ENCODE measurements at places on chromosomes 2 and 18.

- DNase-seq = no peak
Measured at GRCh38 chr18:10453806-10454680, at the start of gene APCDD1. Gene APCDD1 (plus strand): TSS chr18:10454635. CDS start chr18:10454982, 347 bp downstream.

GRCh38 chr2:212177724-212178123, 360.9 kb downstream of the ERBB4 start:
- no peak for DNase-seq

DNA sequence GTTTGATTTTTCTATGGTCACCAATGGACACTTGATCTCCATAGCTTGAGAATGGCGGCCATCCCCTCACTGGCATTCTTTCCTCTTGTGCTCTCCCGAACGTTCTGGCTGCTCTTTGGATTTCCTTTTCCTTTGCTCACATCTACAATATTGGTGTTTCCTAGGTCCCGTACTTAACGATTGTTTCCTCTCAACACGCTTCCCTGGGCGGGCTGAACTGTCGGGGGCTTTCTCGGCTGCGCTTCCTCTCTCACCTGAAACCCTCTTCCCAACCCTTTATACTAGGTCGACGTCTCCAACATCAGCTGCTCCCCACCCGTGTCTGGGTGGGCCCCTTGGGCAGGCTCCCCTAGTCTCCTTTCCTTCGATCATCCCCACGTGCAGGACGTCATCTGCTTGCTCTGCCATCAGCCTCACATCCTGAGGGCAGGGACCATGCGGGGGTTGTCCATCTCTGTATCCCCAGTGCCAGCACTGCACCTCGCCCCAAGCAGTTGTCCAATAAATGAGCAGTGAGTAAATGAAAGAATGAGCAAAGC, 634 bp upstream of the DIS3L2 start:
- DNase-seq = no peak

GRCh38 chr2:233820774-233821105, 33.6 kb downstream of the HJURP start:
- DNase-seq = no peak

DNA sequence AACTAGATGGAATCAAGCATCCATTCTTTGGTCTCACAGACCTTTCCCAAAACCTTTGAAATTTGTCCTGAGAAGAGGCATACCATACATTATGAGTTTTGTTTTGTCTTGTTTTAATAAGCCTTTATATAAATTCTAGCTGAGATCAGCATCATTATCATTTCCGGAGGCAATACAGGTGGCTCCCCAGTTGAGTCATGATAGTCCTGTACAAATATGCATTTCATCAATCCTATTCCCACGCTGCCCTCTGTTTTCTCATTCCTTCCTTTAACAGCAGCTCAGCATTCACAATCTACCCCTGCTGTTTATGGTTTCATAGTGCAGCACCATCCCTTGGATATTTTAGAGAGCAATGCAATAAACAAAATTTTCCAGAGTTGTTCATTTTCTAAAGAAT, 216.7 kb downstream of the TXNL1 start:
- no peak for DNase-seq

DNA sequence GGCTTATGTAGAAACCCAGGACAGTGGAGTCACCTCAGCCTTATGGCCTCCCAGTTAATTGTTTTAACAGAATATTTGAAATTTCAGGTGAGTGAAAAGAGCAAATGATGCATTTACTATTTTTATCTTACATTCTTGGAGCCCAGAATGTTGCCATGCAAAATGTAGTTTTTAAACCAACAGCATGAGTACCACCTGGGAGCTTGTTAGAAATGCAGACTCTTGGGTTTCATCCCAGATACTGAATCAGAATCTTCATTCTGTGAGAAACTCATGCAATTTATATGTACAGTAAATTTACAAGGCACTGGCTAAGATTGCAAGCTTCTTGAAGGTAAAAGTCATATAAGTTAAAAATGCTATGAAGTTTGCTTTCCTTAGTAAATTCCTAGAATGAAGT, 654.5 kb upstream of the CDH2 start:
- no peak for DNase-seq

GRCh38 chr2:11465485-11466306, at the start of gene E2F6:
Gene E2F6 (minus strand): TSS chr2:11466161. CDS start chr2:11465879, 282 bp downstream.
- DNase-seq = peak; percentile 96

GRCh38 chr2:29447513-29447912, 332.3 kb downstream of the CLIP4 start:
- no peak for DNase-seq

DNA sequence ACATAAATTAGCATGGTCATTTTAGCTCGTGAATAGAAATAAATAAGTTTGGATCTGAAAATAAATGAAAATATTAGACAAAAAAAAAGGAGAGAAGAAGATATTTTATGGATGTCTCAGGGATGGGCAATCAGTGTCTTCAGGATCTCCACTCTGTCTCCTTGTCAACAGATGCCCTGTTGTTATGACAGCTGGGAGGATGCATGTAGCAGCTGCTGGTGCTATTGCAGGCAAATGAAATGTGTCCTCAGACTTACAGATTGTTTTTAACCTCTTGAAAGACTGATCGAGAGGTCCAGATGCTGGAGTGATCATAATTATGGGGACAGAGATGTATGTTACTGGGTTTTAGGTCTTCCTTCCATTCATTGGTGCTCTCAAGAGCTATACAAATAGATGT, 24.7 kb upstream of the ARL4C start:
- DNase-seq = no peak

DNA sequence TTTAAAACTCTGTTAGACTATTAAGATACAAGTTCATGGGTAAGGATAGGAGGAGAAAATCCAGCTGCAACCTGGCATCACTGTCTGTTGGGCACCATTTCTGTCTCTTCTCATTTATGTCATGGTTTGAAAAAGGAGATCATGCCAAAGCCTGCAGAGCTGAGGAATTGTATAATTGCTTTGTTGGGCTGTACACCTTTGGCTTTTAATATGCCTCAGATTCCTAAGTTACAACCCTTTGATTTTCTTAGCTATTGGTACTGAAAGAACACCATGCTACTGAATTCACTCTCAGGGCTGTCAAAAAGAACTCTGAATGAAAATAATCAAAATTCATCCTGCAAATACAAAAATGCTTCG, 174.3 kb downstream of the ACKR3 start:
- DNase-seq = no peak

DNA sequence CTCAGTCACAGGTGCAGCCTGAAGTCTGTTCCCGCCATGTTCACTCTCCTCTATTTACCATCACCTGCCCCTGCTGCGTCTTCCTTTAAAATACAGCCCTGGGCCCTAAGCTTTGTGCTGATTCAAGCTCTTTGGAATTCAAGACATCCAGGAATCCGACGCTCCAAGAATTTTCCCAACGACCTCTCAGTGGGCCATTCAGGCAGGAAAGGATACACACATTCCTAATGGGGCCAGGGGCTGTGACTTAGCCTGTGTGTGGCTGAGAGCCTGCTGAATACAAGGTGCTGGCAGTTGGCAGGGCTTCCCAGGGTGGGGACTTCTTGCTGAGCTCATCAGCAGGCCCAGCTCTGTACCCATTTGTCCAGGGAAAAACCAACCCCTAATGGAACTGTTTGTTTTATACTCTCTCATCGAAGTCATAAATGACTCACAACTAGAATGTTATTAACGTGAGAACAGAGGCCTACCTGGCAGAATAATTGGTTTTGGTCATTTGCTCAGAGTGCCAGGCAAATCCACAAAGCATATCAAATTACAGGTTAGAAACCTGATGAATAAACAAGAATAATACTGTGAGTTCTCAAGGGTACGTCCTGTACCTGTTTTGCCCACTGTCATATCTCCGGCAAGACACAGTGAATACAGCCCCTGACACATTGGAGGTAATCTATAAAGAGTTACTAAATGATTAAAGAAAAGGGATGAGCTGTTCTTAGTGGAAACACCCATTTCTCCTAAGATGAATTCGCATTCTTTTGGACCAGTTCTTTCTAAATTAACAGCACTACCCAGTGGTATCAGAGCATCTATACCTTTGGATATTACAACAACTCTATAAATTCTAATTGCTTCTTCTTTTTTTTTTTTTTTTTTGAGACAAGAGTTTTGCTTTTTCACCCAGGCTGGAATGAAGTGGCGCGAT, 12.6 kb upstream of the KCMF1 start:
- no peak for DNase-seq

DNA sequence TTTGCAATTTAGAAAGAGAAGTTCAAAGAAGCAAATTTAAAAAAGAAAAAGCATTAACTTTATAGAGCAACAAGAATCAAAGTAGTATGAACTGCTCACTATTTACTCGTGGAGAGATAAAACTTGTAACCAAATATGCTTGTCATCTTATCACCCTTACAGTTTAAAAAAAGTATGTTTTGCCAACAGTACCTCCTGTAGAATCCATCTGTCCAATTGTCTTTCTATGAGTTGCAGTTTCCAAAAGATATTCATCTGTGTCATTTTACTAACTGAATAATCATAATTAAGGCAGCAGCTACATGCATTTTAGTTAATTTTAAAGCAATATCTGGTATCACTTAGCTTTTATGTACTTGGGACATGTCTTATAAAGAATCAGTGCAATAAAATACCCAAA, 1112.3 kb downstream of the DSC3 start:
- no peak for DNase-seq

GRCh38 chr2:192007581-192008228, 160.8 kb upstream of the CAVIN2 start:
- DNase-seq = no peak

GRCh38 chr18:33201509-33201926, 239.0 kb downstream of the CCDC178 start:
- DNase-seq = peak; percentile 30

DNA sequence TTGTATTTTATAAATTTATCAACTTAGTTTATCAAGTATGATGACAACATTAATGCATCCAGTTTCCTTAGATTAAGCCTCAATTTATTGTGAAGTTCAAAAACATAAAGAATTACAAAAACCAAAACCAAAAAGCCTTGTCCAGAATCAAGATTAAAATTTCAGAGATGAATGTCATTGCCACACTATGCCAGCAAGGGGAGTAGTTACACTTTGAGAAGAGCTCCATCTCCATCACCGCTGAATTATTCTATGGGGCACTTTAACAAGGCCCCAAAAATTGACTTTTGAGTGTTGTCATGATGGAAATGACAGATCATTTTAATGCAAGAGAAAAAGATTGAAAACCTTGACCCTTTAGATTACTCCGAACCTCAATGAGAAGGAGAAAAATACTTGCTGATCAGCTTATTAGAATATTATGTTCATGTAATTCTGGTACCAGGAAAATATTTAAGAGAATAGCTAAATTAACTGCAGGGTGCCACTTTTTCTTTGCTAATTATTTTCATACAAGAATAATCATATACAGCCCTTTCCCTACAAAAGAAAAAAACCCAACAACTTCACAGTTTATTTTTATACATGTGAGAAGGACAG, 152.5 kb upstream of the AQP4 start:
- no peak for DNase-seq

DNA sequence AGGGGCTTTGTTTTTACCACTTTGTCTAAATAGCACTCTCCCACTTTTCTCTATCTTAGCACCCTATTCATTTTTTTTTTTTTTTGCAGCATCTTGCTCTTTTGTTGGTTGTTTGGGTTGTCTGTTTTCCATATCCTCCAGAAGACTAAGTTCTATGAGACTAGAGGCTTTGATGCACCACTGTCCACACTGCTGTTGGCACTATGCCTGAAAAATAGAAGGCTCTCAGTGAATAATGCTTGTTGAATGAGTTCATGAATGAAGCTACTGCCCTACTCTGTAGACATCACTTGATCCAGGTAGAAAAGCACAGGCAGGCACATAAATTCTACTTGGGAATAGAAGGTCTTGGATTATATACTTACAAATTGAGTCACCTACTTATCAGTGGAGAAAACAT, 7.3 kb downstream of the IL1A start:
- DNase-seq = no peak

- peak; percentile 63 for DNase-seq
Measured at GRCh38 chr2:231671270-231672050, 36.9 kb upstream of the PTMA start.

GRCh38 chr2:104975851-104976250, 62.0 kb upstream of the MRPS9 start:
- DNase-seq = peak; percentile 42

DNA sequence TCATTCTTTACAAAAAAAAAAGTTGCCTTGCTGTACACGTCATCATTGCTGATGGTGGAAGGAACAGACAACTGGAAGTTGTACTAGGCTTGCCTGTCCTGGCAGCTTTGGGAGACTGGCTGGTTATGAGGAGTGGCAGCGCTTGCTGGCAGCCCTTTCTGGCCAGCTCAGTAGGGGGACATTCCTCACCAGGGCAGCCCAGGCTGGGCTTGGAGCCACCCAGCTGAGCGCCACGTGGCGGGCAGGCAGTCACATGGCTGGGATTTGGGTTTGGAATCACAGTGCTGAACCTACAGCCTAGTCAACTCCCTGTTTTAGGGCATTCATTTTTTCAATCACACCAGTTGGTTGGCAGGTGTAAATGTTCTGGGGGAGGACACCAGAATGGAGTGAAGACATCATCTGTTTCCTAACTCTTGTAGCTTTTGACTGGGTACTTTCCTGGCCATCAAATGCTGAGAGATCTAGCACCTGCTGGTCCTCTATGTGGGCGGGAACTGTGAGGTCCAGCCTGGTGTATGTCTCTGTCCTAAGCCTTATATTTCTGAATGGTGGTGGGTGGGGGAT, 139.3 kb downstream of the SETBP1 start:
- DNase-seq = no peak

DNA sequence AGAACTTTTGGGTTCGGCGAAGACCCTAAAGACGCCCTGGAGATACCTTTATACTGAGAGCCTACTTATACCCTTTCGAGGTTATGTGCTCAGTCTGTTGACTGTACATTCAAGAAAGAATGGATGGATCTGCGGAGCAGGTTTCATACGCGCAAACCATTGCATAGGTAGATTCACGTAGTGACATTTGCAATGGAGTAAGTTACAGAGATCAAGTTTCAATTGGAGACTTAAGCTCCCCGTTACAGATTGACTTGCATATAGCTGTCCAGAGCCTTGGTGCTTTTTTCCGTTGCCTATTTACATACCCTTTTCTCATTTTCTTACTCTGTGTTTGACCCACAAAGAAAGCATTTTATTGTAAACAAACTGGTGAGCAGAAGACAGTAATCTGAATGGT, 923 bp downstream of the PSMD1 start:
- no peak for DNase-seq

DNA sequence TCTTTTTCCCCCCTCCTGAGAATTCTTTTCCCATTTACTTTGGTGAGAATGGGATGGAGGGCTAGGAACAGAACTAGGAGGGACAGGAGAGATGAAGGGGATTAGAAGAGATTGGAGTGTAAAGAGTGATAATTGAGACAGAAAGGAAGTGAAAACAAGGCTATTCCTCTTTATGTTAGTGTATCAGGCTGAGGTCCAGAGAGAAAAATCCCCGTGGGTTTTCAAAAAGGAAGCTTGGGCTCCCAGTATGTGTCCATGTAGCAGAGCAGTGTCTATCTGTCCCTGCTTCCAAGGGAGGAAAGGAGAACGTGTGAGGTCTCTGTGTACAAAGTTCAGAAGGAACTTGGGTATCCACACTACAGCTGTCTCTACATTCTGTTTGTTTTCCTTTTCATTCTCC, 59.9 kb upstream of the KCNE4 start:
- peak; percentile 9 for DNase-seq

- peak; percentile 55 for DNase-seq
Measured at GRCh38 chr2:62202019-62202722, 6.3 kb downstream of the B3GNT2 start.

Data from suppressor macrophage (primary cell).